Posterior cingulate gyrus (tissue), 11 donors: ENCODE measurements at places on chromosomes 5 and 9.

DNA sequence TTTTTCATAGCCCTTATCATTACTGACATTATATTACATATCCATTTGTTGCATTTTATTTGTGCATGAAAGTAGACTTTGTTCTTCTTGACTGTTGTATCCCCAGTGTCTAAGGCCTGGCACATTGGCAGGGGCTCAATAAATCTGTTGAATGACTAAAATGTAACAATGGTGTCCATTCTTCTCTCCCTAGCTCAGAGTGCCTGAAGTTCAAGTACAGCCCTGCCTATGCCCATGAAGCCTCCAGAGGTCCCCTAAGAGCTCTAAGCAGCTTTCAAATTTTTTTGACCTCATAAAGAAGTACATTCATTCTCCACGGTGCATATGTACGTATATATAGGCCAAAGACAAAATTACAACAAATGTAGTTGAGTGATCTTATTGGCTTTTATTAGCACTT lies 4.2 kb upstream of the BSPRY start:
- no peak for DNase-seq

- no peak for DNase-seq
These were observed 129.0 kb downstream of the DAB2IP start for GRCh38 chr9:121780177-121781040.

GRCh38 chr5:144812763-144813162 lies 642.1 kb downstream of the KCTD16 start:
- no peak for DNase-seq

DNA sequence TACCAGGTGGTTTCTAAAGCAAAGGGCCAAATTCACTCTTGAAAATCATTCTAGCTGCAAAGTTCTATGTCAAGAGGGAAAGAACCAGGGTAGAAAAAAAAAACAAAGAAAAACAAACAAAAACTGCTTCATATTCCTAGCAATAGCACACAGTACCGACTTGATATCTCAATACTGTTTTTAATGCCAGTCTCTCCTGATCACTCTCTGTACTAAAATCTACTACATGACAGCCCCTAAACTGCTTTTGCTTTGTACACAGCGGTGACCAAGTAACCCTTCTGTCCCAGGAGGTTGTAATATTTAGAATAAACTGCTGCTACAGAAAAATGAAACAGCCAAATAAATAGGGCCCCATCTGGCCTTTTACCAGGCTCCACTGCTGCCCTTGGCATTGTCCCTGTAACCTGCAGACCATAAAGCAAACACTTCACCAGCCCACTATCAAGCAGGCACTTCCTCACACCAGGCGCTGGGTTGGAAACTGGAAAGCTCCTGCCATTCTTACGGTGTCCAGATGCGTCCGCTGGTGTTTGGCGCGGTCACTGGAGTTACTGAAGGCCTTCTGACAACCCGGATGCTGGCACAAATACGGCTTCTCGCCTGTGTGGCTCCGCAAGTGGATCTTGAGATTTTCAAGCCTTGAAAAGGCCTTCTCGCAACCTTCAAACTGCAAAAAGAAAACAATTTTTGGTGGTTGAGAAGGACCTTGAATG lies 363.2 kb downstream of the GLIS3 start:
- peak; percentile 63 for DNase-seq

DNA sequence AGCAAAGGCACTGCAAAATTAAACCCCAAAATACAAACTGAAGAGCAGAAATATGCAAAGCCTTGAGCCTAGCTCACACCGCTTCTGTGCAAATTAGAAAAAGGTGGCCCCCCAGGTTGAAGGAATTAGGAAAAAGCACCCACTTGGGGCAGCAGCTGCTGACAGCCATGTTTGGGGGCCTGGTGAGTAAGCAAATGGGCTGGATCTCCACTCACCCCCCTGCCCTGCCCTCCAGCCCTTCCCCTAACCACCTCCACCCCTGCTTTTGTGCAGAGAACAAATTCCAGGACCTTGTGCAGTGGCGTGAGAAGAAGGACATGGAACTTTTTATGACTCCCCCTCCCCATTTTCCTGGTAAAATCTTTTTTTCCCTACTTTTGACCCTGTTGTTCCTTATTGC lies 92.0 kb upstream of the DNAH5 start:
- no peak for DNase-seq

DNA sequence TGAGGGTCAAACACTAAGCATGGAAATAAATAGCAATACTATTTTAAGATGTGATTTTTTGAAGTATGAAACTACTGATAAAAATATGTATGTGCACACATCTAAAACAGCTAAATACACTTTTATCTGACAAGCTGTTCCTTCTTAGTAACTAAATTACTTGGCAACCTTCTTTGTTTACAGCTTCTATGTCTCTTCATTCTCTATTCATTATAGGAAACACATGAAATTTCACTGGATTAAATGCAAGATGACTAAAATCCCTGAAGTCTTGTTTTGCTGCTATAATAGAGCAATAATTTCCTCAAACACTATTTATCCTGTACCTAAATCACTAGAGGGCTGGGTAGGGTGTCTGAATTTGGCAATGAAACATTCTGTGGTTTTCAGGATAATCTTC lies 11.7 kb downstream of the RICTOR start:
- no peak for DNase-seq

GRCh38 chr9:131100445-131100844 lies 4.1 kb downstream of the AIF1L start:
- no peak for DNase-seq

DNA sequence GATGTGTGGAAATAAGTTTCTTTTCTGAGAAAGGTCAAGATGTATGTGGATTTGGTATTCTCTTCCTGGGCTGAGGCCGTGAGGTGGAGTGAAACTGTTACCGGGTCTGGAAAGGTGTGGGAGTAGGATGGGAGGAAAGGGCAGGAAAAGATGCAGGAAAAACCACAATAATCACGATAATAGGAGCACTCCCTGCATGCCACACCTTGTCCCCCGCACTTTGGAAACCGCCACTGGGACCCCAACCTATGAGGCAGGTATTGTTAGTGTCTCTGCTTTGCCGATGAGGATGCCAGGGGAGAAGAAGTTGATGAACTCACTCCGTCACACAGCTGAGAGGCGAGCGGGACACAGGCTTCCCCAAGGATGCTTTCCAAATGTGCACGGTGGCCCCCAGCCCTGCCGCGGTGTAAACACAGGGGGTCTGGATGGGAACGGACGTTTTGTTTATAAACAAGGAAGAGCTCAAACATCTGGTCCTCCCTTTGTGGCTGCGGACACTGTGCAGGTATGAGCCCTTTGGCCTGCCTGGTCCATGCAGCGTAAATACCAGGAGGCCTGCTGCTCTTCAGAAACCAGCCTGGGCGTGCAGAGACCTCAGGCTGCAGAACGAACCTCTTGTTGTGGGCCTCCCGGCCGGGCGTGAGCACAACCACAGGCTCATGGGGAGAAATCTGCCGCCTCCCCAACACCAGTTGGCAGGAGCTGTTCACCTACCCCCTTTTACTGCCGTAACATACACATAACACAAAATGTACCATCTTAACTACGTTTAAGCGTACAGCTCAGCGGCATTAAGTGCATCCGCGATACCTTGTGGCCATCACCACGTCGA lies 126.7 kb downstream of the COL23A1 start:
- DNase-seq: no peak

DNA sequence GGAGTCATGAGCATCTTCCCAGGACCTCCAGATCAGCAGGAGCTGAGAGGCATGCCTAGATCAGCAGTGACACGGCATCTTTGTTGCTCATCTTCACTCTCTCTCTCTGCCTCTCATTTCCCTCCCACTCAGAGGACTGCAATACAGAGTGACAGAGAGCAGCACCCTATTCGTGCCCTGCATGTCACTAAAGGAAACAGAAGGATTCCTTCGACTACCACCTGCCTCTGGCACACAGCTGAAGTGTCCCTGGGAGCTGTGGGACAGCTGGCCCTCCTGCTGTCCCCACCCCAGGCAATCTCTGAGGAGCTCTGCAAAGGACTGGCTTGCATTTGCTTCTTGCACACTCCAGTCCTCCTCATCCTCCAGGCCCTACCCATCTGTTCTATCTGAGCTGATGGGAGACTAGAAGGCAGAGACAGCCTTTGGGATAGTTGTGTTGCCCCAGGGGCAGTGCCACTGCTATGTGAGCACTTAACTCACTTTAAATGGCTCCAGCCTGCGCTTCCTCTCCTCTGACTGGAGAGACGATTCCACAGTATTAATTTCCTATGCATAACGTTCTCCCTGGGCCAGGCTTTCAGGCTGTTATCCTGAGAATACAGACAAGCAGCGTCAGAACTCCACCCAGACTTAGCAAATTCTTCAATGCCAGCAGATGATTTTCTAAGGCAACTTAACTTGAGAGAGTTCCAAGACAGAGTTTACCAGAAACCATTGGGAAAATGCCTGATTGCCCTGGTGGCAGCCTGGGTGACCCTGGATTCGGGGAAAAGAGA lies 167.6 kb upstream of the MAP1B start:
- no peak for DNase-seq

- no peak for DNase-seq
These were observed 37.6 kb downstream of the KIF24 start for GRCh38 chr9:34291423-34291822.

DNA sequence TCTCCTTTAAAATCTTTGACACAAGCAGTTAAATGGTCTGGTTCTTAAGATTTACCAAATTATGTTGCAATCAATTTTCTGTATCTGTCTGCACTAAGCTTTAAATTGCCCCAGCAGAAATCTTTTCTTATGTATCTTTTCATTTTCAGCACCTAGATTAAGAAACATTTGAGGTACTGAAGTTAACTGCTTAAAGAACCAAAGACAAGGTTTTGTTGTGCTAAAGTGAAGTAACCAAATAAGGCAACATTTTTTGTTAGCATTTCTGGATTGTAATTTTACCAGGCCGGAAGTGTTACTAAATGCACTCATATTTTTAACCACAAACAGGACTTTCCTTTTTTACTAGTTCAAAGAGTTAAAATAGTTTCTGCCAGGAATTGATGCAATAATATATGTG lies 24.1 kb upstream of the MTAP start:
- no peak for DNase-seq

DNA sequence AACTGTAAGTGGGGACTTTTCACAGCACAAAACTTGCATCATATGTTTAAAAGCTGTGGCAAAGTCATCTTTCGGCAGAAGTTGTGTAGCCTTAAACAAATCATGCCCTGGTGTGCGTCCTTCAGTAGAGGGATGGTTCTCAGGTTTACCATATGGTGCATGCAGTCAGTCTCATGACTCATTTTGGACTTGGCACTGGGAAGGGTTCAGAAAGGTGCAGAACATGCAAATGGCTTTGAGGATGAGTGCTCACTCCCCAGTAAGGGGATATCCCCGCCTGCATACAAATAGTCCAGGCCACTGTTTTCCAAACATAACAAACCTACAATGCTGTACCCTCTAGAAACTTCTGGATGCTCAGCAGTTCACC lies 260.3 kb downstream of the NDUFS4 start:
- no peak for DNase-seq

- DNase-seq: no peak
These were observed 79.9 kb downstream of the ACER2 start for GRCh38 chr9:19488721-19489120.

- no peak for DNase-seq
These were observed 25.0 kb upstream of the DMRT2 start for GRCh38 chr9:1025131-1025530.

- DNase-seq: no peak
These were observed 132.2 kb upstream of the HMHB1 start for GRCh38 chr5:143679777-143680176.

DNA sequence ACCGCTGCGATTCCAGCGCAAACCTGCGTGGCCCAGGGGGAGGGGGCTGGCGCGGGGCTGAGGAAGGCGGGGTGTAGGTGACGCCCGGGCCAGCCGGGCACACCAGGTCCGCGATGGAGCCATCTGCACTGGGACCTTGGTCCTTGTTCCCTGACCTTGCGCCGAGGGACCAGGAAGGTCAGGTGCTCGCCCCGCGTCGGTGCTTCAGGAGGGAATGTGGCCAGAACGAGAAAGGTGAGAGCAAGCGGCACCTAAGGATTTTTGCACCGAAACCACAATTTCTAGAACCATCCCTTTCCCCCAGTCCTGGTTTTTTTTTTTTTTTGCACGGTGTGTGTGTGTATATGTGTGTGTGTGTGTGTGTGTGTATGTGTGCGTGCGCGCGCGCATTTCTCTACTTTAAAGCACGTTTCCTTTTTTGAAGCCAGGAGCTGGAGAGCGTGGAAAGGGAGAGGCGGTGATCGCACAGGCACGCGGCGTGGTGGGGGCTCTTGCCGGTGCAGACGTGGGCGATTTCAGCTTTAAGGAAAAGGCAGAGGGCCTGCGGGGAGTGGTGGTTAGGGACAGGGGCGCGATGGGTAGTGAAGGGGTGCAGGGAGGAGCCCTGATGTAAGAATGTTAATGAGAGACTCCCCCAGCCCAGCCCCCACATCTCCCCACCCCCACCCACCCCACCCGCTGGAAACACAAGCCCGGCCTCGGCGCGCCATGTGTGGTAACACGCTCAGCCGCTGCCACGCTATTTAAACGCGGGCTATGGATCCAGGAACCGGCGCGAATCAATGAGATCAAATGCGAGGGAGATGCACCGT lies at the start of gene NPR3:
NPR3 (plus strand) TSS at position 772 of the 812 bp plus-strand sequence. CDS start 456 bp downstream, outside the sequence.
- DNase-seq: no peak

DNA sequence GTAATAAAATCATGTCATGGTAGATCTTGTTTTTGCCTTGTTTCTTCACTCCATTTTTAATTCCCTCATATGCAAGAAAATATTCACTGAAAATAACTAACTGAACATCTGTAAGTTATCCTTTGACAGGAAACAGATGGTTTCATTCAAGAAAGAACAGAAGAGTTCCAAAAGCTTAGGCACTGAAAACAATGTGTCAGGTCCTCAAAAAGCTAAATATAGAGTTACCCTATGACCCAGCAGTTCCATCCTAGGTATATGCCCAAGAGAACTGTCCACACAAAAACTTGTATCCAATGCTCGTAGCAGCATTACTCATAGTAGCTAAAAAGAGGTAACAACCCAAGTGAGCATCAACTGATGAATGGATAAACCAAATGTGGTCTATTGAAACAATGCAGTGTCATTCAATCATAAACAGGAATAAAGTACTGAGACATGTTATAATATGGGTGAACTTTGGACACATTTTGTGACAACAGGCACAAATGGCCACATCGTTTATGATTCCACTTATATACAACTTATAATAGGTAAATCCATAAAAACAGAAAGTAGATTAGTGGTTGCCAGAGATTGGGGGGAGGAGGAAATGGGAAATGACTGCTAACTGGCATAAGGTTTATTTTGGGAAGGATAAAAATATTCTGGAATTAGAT lies 231.0 kb downstream of the FRMD3 start:
- no peak for DNase-seq

GRCh38 chr5:103313056-103313455 lies 54.5 kb downstream of the MACIR start:
- no peak for DNase-seq

GRCh38 chr5:178546675-178547033 lies 43.5 kb downstream of the COL23A1 start:
- no peak for DNase-seq

- no peak for DNase-seq
These were observed 343.6 kb downstream of the LRRC70 start for GRCh38 chr5:62922191-62922590.

GRCh38 chr5:54904425-54904824 lies 81.0 kb downstream of the ESM1 start:
- no peak for DNase-seq

GRCh38 chr9:105083256-105083655 lies 155.3 kb upstream of the ABCA1 start:
- DNase-seq: no peak
